Activated CD4-positive, alpha-beta T cell treated with anti-CD3 and anti-CD28 coated beads, Interleukin-2, amount 10 ng/mL, durations not matched to agents 7 days and 5 days (primary cell): ENCODE measurements at places on chromosomes 4 and X.

GRCh38 chr4:178314287-178314686 is 872.0 kb upstream of the AGA start:
- no peak for DNase-seq

GRCh38 chr4:15794426-15794825 is 16.3 kb downstream of the CD38 start:
- DNase-seq: no peak

DNA sequence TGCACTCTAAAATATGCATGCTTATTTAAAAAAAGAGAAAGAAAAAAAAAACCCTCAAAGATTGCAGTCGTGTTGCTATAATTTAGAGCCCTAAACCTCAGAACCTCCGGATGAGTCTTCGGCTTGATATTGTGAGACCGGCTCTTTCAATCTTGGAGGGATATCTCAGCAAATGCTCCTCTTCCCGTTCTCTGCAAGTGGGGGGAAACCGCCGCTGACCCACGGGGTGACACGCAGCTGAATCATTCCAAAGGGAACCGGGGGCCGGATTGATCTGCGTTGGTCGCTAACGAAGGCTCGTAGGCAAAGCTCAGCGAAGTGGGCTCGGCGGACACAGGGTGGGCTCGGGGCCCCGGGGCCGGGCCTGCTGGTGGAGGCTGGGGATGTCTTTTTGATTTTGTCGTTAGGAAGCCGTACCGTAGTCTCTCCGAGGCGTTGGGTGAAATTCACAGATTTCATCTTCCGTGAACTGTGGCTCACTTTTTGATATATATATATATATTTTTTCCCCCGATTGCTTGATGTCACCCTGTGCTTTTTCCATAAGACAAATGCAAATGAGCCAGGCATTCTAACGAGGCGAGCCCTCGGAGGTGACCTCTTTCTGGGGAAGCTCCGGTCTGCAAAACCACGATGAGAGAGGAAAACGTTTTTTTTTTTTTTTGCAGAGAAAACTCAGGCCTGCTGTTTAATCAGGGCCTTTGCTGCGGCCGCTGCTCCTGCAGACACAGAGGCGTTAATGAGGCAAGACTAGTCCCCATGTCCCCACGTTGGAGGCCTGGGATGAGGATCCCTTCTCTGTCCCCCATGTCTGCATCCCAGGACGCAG is 110.7 kb upstream of the PPP2R3B start:
- DNase-seq: no peak

DNA sequence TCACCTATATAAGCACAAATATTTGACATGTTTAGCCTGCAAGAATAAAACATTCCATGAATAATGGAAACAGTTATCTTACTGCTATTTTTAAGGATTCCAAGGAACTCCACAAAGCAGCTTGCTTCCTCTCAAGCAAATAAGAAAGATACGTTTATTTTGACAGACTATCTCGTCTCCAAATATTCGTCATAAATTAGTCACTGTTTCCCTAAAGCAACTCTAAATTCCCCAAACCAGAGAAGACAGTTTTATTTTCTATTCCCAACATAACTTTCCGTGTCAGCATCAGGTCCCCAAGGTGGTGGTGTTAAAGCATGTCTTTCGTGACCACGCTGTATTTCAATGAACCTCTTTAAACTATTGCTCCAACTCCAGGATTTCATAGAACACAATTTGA is 24.3 kb upstream of the DKK2 start:
- DNase-seq: no peak

- no peak for DNase-seq
Observed at GRCh38 chr4:56768763-56769162, 52.7 kb downstream of the SPINK2 start.

DNA sequence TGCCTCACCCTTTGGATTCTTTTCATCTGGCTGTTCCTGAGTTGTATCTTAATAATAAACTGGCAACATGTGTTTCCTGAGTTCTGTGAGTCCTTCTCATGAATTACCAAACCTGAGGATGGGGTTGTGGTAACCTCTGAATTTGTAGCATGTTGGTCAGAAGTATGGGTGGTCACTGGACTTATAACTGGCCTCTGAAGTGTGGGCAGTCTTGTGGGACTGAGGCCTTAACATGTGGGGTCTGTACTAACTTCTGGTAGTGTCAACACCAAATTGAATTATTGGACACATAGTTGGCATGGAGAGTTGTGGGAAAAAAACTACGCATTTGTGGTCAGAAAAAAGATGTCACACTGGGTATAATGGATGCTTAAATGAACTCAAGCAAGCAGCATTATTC is 45.0 kb upstream of the TNIP3 start:
- DNase-seq: no peak

DNA sequence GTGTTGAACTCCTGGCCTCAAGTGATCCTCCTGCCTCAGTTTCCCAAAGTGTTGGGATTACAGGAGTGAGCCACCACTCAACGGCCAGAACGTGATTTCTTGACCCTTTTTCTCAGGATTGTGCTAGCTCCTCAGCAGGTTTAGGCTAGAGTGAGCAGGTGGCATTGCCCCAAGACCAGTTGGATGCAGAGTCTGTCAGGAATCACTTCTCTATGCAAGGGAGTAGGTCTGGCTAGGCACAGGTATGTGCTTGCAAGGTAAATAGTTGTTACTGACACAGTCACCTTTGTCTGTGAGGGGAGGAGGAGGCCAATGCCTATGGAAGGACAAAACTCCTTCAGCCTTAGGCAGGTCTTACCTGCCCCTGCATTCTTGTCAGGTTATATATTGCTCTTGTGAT is 24.2 kb downstream of the SLC25A5 start:
- no peak for DNase-seq

DNA sequence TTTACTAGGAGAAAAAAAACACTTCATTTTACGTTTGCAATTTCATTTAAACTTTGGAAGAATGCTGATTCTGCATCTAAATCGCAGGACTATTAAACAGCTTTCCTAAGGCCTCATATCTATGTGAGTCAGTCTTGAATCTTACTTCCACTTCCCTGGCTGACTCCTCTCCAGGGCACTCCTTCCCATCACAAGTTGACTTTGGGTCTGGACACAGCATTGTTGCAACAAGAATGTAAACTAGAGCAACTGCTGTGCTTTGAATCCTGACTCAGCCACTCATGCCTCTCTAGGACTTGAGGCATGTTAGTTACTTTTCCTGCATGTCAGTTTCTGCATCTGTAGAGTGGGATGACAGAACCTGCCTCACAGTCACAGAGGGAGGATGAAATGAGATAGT is 413.8 kb downstream of the FAT4 start:
- no peak for DNase-seq

GRCh38 chrX:108610141-108610540 is 126.2 kb downstream of the IRS4 start:
- DNase-seq: no peak

DNA sequence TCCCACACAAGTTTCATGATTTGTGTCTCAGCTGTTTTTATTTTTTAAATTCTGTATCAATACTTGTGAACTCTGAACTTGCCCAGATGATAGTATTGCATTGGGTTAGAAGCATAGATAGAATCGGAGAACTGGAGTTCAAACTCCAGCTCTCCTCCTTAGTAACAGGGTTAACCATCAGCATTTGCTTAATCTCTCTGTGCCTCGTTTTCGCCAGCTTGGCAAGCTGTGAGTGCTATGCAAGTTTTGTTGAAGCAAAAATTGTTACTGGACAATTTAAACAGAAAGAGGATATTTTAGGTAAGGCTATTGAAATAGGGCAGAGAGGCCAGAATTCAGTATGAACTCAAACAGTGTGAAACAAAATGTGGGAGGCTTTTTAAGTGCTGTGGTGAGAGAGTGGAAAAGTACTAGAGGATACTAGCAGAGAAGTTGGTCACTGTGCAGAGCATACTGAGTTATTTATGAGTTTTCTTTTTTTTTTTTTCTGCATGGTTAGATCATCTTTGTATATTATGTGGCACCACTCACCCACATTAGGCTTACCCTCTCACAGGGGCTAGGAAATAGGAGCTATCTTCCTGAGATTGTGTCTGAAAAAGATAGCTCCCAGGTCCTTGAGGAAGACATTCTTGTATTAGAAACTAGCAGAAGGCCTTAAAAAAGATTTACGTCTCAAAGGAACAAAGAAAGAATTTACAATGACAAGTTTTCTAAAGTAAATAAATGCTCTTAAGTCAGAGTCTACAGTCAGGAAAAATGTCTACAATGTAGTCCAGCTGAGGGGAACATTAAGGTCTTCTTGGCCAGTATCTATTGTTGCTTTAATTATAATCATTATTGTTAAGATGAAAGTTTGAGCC is 1126.6 kb downstream of the FAT4 start:
- no peak for DNase-seq

DNA sequence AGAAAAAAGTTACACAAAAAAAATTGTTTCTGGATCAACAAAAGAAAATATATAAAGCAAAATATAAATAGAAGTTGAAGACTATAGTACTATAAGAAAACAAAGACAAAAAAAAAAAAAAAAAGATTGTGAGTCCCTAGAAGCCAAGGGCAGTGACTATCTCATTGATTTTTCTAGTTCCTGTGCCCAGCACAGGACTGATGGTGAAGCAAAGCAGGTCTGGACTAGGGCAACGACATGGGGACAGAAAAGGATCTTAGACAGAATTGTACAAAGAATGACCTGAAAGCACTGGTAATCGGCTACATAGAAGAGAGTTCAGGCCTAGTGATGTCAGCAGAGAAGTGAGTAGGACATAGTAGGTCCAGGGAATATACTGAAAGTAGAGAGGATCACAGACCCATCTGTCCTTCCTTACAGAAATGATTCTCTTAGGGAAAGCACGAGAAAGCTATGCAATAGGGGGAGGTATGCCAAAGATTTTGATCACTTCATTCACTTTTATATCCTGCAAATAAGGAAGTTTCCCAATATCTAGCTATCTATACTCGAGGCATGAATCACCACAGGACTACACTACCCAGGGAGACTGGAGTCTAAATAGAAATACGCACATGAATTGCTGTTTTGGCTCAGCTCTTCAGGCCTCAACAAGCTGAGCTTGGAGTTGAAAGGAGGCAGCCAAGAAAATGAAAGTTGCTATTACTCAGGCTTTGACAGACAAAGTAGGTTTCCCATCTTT is 230.9 kb upstream of the GPC4 start:
- DNase-seq: no peak

GRCh38 chrX:12901486-12901885 is 4.9 kb upstream of the TLR8 start:
- DNase-seq: peak; percentile 75

DNA sequence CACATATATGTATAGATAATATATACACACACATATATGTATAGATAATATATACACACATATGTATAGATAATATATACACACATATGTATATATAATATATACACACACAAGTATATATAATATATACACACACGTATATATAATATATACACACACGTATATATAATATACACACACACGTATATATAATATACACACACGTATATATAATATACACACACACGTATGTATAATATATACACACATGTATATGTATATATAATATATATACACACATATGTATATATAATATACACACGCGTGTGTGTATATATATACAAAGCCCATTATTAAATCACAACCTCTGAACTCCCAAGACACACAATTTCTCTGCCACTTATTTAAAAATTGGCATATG is 8.0 kb upstream of the UBE2K start:
- no peak for DNase-seq

DNA sequence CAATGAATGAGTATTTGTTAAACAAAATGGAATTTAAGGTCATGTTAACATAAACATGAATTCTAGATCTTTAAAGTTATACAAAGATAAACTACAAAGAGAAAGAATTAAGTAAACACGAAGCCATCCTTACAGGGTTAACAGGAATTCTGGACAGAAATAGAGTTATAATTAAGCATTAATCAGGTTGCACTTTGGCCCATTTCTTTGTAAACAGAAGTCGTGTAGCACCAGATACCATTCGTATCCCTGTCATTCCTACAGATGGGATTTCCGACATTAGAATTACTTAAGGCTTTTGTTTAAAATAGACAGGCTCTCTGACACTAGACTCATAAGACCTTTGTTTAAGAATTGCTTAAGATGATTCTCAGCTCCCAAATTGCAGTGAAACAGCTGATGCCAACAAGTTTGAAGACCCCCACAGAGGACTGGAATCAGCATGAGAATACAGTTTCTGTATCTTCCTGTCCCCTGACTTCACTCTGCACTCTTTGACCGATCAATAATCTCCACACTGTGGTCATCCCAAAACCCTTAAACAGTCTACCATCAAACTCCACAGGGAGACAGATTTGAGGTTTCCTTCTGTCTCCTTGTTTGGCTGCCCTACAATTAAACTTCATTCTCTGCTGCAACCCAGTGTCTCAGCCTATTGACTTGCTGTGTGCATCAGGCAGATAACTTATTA is 22.3 kb upstream of the TMEM150C start:
- DNase-seq: no peak

DNA sequence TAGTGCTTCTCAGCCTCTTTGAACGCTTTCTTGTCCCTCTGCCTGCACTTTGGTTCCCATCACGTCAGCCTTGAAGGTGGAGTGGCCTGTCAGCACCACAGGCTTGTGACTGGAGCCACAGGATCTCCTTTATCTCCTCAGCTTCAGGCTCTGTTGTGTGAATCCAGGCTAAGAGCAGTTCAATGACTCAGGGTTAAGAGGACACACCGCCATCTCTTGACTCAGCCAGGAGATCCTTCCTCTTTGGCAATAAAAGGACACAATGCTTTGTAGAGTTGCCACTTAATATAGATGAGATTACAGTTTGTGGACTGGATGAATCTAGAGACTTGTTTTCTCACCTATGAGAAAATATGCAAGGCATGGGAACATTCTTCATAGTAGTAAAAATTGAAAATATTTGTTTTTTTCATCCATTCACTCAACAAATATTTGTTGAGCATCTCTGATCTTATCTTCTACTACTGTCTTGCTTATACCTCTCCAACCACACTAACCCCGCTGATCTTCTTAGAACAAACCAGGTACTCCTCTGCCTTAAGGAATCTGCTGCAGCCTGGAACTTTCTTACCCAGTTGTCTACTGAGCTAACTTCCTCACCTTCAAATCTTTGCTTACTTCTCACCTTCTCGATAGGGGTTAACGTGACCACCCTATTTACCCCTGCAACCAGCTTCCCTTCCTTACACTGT is 62.3 kb downstream of the UCHL1 start:
- DNase-seq: no peak

- no peak for DNase-seq
Observed at GRCh38 chr4:152591876-152592275, 56.0 kb upstream of the FBXW7 start.

DNA sequence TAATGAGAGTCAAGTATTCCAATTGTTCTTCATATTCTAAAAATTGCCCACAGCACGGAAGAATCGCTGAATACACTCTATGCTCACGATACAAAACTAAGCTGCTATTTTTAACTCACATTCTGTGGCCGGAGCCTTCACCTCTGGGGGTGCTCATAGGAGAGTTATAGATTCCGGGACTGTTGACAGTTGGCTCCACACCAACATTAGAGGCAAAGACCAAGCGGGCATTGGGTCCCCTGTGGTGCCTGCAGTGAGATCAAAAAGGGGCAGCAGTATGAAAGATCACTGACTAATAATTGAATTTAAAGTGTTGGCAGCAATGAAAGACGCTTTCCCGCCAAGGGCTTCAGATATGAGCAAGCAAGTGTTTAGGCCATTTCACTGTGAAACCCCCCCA is 146.0 kb downstream of the TMEM144 start:
- DNase-seq: no peak

GRCh38 chr4:184450045-184450444 is 24.3 kb downstream of the IRF2 start:
- no peak for DNase-seq

- no peak for DNase-seq
Observed at GRCh38 chr4:61468024-61468720, 268.0 kb downstream of the ADGRL3 start.

GRCh38 chr4:71270901-71271300 is 67.9 kb upstream of the SLC4A4 start:
- DNase-seq: peak; percentile 10
